ENCODE measurements at places on chromosomes 3 and 15.
A peak's percentile ranks its signal among the peaks of the same experiment; 100 is the strongest.

GRCh38 chr3:121651684-121652083, 9.0 kb downstream of the HCLS1 start:
- DNase-seq = no peak

DNA sequence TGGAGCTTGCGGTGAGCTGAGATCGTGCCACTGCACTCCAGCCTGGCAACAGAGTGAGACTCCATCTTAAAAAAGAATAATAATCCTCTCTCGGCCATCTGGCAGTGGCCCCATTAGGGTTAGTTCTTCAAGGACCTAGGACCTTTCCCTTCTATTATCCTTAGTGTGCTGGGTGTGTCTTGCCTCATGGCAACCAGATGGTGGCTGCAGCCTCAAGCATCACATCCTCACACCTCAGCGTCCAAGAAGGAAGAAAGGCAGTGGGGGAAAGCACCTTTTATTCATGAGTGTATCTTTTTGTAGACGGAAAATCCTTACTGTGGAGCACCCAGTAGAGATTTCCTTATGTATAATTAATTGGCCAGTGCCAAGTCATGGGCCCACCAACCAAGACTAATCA, 42.7 kb upstream of the TFRC start:
- no peak for DNase-seq

- DNase-seq = no peak
Measured at GRCh38 chr15:65336493-65337435, 32.3 kb downstream of the RNU5B-1 start.

GRCh38 chr3:52623234-52623792, 62.4 kb downstream of the PBRM1 start:
- no peak for DNase-seq

DNA sequence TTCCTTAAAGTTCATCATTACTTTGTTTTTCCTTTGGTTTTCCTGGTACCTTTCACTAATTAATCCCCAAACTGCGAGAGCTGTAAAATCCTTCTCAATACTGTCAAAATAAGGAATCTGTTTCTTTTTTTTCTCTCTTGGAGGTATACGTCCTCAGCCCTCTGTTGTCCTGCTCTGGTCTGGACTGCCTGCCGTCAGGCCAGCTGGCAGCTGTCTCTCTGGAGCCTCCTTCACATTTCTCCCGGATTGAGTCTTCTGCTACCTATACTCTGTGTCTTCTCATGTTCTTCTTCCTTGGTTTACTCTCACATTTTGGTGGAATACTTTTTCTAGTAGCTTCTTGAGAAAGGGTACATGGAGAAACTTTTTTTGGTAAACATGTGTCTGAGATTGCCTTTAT, 13.8 kb downstream of the TATDN2 start:
- no peak for DNase-seq

DNA sequence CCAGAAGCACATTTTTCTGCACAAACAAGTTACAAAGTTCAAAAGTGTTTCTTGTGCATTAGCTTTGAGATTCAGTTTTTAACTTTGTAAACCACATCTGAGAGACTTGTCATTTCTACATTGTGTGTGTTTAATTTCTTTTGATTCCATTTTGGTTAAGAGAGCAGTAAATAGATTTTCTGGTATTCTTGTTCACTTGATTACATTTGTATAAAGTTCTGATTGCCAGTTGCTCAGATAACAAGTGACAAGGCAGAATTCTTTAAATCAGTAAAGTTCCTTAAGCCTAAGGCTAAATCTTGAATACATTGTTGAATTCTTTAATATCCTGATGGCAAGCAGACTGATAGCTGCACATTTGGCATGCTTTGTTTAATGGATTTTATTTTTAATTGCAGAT, 3.1 kb upstream of the FBXO22 start:
- DNase-seq = no peak

- DNase-seq = no peak
Measured at GRCh38 chr15:25799906-25800700, 63.0 kb downstream of the ATP10A start.

DNA sequence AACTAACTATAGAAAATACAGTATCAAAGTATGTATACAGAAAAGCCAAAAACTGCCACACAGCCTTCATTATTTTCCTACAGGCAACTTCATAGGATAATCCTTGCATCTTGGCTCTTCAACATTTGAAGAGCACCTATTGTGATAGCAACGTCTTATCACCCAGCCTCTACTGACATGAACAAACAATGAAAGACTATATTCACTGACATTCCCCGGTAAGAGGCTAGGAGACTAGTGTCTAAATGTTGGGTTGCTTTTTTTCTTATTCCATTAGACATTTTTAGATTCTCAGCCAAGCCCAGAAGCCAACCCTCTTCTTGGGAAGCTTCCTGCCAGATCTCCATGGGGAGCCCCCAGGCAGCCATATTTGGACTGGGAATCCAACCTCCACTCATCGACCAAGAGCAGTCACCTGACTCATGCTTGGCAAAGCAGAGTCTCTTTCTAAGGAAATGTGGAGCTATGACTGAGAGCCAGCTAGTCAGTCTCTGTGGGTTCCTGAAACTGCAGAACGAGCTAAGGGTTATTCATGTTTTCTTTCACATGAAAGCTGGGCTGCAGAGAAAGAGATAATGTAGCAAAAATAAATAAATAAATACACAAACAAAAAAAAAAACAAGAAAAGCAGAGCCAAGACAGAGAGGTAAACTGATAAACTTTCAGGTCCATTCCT, 227.5 kb downstream of the MAGI1 start:
- DNase-seq = no peak

GRCh38 chr3:66604481-66604880, 103.7 kb upstream of the LRIG1 start:
- no peak for DNase-seq

DNA sequence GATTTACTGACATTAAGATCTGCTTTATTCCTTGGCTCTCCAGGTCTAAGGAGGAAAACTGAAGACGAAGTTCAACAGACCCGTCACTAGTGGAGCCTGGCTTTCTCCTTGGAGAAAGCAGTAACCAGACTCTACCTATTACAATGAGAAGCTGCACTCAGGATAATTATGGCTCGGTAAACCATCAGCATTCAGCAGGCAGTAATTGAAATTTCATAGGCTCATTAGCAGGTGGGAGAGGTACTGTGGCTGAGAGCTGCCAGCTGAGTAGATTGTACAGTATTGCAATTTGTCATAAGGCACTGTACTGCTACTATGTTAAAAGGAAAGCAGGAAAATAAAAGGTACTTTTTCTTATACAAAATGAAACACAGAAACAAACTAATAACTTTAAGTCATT, 51.2 kb downstream of the CHAC1 start:
- DNase-seq = no peak

DNA sequence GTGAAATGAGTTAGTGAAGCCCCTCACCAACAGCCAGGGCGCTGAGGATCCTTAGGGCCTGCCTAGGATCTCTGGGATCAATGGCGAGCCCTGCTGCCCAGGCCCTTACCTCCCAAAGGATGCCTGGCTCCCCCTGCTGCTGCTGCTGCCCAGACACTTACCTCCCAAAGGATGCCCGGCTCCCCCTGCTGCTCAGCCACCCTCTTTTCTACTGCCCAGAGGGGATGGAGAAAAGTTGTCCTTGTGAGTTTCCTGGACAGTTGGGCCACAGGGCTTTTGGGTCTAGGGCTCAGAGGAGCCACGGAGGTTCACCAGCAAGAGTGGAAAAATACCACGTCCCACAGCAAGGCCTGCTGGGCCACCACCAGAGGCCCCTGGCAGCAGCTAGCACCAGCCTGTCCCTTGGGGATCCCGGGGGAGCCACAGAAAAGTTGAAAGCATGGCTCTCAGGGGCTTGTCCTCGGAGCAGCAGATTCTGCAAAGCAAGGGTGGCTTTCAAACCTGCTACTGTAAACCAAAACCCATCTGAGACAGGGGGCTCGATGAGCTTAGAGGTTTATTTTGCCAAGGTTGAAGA, 59.4 kb downstream of the SLC6A6 start:
- peak; percentile 35 for DNase-seq

DNA sequence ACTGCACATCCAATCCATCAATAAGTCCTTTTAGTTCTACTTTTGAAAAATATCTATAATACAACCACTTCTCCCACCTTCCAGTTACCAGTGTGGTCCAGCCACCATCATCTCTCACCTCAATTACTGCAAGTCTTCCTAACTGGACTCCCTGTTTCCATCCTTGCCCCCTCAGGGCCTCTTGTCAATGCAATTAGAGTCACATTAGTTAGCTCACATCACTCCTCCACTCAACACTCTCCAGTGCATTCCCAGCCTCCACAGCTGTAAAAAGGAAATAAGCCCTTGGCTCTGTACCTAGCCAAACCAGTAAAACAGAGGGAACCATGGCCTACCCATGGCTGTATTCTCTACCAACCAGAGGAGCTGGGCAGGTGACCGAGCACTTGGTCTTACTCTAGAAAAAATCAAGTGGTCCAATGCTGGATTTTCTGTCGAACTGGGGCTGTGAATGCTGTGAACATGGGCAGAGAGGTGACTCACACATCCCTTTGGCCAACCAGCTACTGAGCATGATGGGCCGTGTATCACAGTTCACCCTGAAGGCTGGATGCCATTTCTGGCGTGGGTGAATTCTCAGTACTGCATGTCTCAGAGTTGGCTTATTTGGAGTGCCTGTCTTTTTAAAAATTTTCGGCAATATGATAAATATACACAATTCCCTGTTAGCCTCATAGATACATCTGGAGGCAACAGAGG, 62.5 kb upstream of the C15orf61 start:
- DNase-seq = no peak

GRCh38 chr15:40486066-40486770, 15.4 kb downstream of the CHST14 start:
- DNase-seq = no peak

DNA sequence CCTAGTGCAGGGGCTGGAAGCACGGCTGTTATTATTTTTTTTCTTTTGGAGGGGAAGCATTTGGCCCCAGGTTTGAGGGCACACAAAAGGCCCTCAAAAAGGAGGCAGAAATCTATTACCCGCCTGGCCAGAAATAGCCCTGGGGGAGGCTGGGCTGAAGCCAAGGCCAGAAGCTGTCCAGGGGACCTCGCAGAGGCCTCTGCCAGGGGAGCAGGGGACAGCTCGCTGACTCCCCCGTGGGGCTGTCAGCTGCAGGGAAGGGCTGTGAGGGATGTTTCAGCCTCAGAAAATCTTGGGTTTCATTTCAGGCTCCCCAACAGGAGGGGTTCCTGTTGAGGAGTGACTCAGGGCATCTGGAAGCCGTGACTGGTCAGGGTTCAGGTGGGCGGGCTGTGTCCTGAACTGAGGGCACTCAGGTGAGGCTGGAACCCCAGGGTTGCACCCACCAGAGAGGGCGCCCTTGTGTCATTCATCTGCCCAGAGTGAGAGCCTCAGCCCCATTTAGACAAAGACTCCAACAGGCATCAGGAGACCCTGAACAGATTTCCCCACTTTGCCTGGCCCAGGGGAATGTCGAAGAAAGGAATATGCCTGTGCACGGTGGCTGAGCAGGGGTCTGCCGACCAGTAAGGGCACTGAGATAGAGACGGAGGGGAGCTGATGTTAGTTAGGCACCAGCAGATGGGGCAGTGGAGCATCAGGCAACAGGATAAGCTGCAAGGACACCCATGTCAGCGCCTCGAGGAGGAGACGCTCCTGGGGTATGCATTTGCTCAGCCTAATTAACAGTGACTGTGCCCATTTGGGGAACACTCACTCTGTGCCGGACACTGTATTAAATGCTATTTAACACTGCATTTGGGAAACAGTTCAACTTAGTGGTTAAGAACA, 43.5 kb upstream of the SLC6A11 start:
- DNase-seq = no peak

DNA sequence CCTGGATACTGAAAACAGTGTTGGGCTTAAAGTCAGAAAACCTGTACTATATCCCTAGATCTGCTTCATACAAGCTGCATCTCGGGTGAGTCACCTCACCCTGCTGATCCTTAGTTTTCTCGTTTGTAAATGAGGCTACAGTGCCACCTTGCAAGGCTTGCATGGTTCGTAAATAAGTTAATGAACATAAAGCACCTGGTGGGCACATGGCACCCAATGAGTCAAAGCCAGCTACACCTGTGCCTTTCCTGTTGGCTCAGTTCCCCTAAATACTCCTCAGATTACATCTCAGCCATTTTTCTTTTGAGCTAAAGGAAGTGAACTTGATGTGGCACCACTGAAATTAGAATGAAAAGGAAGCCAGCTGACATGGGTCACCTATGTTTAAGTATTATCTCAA, 26.5 kb downstream of the RTP1 start:
- DNase-seq = no peak

- no peak for DNase-seq
Measured at GRCh38 chr3:116423374-116423773, 21.9 kb downstream of the LSAMP start.

DNA sequence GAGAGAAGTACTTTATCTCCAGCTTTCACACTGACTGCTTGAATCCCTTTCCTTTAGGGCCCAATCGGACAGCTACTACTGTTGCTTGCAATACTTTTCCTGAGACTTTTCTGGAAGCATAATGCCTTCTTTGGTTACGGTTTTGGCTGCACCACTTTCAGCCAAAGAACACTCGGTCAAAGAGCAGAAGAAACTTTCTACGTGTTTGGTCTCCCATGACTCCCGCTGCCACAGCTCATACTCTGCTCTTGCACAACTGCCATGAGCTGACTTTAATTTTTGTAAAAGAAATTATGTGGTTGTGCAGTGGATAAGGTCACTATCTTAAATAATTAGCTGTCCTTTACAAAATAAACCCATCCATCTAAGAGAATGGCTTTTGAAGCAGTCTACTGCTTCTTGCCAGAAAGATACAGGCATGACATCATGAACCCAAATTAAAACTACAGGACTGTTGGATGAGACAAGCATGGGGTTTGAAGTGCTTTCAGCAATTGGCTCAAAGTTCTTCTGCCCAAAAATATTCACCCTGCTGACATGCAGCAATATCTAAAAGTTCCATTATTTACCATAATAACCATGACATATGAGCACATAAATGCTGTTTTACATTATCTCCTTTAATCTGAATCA, 42.0 kb downstream of the PROS1 start:
- DNase-seq = no peak

All from NCI-H226 (cell line).